ENCODE measurements at places on chromosomes 4 and X.
A peak's percentile ranks its signal among the peaks of the same experiment; 100 is the strongest.

DNA sequence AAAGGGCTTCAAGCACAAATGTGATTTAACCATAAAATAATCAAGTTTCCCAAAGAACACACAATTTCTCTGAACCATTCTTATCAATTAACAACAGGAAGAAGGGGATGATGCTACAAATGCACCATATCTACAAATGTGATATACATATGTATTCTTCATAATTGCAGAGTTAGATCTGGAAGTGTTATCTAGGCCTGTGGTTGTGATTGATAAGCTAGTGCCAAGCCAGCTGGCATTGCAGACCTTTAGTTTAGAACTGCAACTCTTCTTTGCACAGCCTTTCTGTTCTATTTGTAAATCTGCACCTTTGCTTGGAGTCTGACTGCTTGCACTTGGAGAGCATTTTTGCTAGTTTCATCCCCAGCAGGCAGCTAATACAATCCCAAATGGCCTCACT, 145.5 kb upstream of the NPY2R start:
- no peak for DNase-seq

DNA sequence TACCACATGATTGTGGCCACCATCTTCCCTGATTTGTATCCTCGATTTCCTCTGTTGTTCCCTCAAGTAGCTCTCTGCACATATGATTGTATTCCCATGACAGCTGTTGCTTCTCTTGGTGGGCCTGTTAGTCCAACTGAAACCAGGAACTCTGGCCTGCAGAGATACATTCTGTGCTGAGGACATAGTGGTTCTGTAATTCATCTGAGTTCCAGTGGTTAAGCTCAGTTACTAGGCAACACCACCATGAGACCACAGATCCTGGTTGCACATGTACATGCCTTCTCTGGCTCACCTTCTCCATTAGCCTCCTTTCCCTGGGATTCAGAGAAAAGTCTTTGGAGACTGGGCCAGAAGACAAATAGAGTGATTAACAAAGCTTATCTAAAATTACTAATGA, 172.1 kb upstream of the SLC7A11 start:
- DNase-seq: no peak

- DNase-seq: peak; percentile 43
These were observed 4.1 kb downstream of the POF1B start for GRCh38 chrX:85375333-85375738.

DNA sequence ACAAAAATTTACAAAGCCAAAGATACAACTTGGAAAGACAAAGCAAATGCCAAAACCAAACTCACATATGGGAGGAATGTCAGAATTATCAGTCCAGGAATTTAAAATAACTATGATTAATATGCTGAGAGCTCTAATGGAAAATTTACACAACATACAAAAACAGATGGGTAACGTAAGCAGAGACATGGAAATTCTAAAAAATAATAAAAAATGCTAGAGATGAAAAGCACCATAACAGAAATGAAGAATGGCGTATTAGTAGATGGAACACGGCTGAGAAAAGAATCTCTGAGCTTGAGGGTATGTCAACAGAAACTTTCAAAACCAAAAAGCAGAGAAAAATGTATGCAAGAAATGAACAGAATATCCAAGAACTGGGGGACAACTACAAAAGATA, 4.1 kb upstream of the MANBA start:
- no peak for DNase-seq

DNA sequence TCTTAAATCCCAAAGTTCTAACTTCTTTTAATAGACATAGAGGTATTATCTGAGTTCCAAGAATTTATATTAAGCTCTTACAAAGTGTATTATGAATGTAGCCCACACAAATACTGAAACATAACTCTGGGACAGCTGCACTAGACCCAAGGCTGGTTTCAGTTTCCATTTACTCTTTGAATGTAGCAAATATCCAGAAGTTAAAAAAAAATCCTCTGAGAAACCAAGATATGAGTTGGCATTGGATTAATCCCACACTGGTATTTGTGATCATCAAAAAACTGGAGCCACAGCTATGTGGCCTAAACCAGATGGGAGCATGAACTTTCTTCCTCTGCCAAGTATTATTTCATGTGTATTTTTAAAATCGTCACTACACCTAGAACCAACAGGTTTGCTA, 23.6 kb upstream of the SMPX start:
- no peak for DNase-seq

GRCh38 chr4:51890760-51891159, 47.8 kb downstream of the DCUN1D4 start:
- no peak for DNase-seq

DNA sequence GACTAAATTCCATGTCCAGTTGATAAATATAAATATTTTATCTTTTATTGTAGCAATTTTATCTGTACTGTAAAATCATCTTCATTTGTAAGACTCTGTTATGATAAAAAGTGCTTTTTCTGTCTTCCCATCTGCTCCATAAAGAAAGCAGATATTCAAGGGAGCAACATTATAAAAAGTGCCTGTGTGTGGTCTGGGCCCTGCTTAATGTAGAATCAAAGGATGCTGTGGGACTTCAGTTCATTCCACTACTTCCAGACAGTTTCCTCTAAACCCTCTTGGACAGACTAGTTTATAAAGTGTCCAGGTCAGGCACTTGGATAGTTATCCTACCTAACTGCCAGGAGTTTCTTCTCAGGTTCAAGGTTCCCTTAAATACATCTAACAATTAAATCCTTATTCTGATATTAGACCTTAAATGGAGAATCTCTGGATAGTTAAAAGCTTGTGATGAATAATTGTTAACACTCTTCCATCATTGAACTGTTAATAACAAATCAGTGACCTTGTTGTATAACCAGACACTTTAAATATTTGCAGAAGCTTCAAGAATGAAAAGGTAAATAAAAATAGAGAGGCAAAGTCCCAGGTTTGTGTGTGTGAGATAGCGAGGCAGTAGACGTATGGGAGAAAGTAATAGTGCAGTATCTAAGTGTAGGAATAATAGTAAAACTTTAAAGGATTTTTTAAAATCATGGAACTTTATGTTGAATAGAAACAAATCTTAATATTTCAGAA, 237.5 kb upstream of the CTSO start:
- DNase-seq: no peak

DNA sequence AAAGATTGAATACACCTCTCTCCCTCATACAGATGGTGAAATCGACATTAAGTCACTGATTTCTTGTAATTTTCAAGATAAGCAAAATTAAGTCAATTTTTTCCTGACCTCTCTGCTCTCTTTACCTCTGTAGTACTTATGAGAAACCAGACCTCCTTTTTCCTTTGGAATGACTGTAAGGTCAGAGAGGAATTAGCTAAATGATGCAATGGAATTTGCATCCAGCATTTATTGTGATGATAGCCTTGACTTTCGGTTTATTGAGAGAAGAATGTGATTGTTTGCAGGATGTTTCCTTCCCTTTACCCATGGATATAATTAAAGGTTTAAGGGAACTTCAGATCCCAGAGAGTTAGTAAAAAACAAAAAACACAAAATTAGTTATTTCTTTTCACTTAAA, 22.4 kb downstream of the STK26 start:
- DNase-seq: no peak

DNA sequence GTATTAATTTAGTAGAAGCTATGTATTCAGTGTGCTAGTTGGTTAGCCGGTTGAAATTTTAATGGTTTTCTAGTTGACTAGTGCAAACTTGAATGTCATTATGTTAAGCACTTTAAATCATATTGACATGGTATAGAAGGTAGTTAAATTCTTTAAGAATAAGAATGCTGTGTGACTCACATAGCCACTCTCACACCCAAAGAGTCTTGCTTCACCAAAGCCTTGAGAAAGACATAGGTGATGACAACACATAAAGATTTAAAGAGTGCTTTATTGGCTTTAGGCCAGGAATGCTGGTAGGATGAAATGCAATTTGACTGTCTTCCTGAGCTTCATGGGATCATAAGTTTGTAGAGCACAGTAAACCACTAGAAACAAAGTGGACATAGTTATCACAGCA, 85.3 kb downstream of the DCAF8L2 start:
- DNase-seq: no peak

DNA sequence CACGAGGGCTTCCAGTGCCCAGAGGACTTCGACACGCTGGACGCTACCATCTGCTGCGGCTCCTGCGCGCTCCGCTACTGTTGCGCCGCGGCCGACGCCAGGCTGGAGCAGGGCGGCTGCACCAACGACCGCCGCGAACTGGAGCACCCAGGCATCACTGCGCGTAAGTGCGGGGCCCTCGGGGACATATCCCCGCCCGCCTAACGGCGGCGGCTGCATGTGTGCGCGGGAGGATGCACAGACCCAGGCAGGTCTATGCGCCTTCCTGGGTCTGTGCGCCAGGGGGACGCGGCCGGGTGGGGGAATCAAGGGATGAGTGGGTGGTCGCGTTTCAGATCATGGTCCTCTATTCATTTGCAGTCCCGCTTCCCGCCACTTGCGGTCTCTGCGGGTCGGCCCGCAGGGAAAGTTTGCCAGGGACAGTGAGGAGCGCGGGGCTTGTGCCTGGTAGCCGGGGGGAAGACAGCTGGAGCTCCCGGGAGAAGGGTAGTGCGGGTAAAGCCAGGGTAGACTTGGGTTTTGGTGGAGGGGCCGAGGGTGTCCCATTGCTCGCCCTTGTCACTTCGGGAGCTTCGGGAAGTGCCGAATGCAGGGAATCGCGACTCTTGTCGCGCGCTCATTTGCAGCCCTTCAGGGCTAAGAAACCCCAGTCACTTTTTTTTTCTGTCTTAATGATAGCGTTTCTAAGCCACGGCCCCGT, 1.0 kb downstream of the SHISA3 start:
- DNase-seq: no peak

GRCh38 chrX:133593531-133593930, 178.2 kb upstream of the GPC4 start:
- DNase-seq: no peak

- no peak for DNase-seq
These were observed 18.0 kb downstream of the RPS6KA3 start for GRCh38 chrX:20248592-20249192.

GRCh38 chrX:36908801-36909675, 99.1 kb upstream of the FAM47C start:
- DNase-seq: peak; percentile 39

DNA sequence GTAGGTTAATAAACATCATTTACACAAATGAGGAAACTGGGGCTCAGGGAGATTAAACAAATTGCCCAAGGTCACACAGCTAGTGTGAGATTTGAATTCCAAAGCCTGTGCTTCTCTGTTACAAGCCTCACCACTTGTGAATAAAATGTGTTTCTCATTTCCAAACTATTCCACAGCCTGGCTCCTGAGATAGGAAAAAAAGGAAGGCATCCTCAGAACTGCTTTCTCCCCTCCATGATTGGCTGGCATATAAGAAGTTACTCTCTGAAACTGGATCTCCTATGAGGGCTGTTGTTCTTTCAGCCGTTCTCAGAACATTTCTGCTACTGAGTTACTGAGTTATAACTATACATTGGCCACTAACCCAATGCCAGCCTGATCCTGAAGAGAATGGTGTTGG, 237.9 kb downstream of the MAML3 start:
- DNase-seq: no peak

- no peak for DNase-seq
These were observed 180.3 kb upstream of the GATB start for GRCh38 chr4:151940926-151941617.

DNA sequence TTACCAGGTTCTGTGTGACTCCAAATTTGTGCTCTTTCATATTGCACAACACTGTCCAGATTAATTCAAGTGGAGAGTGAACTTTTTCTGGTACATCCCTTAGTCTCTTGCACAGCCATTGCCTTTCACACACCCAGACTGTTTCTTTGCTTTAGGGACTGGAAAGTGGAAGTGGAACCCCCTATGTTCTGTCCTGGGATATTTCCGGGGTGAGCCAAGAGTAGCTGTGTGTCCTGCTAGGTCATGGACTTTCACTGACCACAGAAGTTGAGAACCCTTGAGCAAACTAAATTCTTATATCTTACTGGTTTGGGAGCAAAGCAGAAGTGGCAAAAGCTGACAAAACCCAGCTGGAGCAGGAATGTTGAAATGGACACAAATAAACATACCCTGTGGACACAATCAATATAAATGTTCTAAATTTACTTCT, 10.3 kb upstream of the VSIG4 start:
- DNase-seq: no peak
